Choroid plexus epithelial cell (primary cell): ENCODE measurements at places on chromosomes 4 and X.

GRCh38 chrX:84170931-84171330, 17.1 kb downstream of the RPS6KA6 start:
- DNase-seq: no peak

GRCh38 chr4:31807036-31807435, 1086.9 kb downstream of the PCDH7 start:
- peak; percentile 66 for DNase-seq

GRCh38 chrX:14029039-14029424, 660 bp downstream of the GEMIN8 start:
- no peak for DNase-seq

- DNase-seq: no peak
Observed at GRCh38 chr4:99468889-99469288, 33.7 kb upstream of the ADH7 start.

GRCh38 chr4:153748378-153748777, 11.4 kb downstream of the RNF175 start:
- peak; percentile 85 for DNase-seq

DNA sequence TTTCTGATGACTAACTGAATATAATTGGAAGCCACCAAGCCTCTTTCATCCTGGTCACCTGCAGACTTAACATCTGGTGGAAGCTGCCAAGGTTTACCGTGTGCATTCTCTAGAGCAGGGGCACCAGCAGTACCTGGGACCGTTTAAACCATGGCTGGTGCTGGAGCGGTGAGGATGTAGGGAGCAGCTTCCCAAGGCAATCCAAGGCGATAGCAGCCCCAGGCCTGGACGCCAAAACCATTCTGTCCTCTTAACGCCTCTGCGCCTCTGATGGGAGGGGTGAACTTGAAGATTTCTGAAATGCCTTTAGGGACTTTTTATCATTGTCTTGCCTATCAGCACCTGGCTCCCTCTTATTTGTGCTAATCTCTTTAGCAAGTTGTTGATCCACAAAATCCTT, 37.3 kb upstream of the SPANXN2 start:
- DNase-seq: no peak

DNA sequence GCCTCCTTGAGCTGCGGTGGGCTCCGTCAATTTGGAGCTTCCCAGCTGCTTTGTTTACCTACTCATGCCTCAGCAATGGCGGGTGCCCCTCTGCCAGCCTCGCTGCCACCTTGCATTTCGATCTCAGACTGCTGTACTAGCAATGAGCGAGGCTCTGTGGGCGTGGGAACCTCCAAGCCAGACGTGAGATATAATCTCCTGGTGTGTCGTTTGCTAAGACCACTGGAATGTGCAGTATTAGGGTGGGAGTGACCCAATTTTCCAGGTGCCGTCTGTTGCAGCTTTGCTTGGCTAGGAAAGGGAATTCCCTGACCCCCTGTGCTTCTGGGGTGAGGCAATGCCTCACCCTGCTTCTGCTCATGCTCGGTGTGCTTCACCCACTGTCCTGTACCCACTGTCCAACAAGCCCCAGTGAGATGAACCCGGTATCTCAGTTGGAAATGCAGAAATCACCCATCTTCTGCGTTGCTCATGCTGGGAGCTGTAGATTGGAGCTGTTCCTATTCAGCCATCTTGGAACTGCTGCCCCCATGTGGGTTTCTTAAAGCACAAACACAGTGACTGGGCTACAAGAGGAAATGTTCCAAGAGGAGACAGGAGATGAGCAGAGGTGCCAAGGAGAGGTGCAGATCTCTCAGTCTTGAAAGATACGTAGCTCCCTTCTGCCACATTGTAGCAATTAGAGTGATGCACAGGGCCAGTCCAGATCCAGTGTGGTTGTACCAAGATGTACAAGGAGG, 193.0 kb upstream of the IGFBP7 start:
- DNase-seq: peak; percentile 6

GRCh38 chr4:28117084-28117682, 1256.5 kb downstream of the STIM2 start:
- DNase-seq: no peak

- no peak for DNase-seq
Observed at GRCh38 chr4:126956184-126956897, 676.4 kb upstream of the INTU start.

DNA sequence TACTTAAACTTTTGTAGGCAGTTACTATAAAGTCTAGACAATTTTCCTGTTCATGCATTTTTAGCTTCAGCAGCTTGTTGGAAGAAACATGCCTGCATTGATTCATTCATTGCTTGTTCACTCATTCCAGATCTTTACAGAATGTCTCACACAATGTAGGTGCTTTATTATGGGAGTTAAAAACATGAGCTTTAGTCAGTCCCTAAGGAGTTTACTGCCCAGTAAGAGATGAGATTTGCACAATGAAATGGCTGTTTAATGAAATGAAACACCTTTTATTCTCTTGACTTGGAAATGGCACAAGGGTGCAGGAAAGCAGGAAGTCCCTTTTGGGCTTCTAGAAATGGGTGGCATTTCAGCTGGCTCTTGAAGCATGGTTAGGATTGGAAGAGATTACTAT, 2.9 kb downstream of the NOCT start:
- no peak for DNase-seq

GRCh38 chr4:143357161-143357845, 20.6 kb downstream of the GAB1 start:
- DNase-seq: no peak

GRCh38 chr4:105933083-105933482, 37.8 kb downstream of the NPNT start:
- DNase-seq: no peak

GRCh38 chrX:85052636-85053343, 49.1 kb downstream of the APOOL start:
- DNase-seq: peak; percentile 81

GRCh38 chrX:44042751-44043150, 69.6 kb upstream of the NDP start:
- DNase-seq: peak; percentile 85

GRCh38 chr4:14835288-14835687, 167.0 kb upstream of the CPEB2 start:
- no peak for DNase-seq

- DNase-seq: peak; percentile 57
Observed at GRCh38 chr4:43330288-43330687, 437.8 kb downstream of the GRXCR1 start.

DNA sequence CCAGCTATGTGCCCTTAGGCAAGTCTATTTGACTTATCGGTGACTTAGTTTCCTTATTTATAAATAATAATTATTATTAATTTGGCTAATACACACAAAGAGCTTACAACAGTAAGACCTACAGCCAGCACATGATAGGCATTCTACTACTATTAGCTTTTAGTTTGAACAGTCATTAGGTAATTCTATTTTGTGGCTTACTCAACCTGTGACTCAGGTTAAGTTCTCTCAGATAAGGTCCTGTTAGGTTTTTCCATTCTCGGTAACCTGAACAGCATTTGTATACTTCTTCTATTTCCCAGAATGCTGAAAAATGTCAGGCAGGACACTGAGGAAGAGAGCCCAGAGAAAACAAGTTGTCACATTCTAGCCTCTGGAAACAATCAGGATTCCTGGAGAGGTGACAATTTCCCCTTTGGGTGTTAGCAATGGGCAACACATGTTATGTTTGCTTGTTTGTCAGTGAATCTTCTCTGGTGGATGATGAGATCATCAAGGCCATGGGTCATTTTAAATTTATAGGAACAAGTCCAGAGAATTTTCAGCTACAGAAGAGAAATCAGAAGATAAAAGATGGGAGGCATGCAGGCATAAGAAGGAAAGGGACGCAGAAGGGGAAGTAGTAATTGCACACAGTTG, 2144.7 kb downstream of the PCDH7 start:
- DNase-seq: no peak

GRCh38 chrX:56728321-56728720, 722 bp upstream of the NBDY start:
- peak; percentile 34 for DNase-seq

DNA sequence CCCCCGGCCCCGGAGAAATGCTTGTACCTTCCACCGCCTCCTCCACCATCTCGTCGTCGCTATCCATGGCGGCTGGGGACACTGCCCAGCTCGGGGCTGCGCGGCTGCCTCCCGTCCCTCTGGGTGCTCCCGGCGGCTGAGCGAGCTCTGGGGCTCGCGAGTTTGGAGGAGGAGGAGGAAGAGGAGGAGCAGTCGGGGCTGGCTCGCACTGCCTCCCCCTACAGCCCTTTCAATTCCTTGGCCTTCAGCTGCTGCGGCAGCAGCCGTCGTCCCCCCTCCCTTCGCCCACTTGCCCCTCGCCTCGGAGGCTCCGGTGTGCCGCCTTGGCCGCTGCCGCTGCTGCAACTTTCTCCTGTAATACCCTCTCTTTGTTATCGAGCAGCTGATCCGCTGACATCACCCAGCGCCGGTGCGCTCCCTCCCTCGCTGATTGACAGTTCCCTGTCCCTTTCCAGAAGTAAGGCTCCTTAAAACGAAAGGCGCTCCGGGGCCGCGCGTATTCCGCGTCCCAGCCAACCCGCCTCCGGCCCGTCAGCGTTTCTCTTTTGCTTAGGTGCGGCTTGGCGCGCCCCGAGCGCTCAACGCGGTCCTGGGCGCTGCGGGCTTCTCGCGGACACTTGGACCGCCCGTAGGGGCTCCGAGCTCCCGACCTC, at the start of gene SETD7:
Gene SETD7, minus strand, starts transcription at position 149 of the 653 bp plus-strand sequence. Its CDS starts 82 bp downstream, at position 67.
- DNase-seq: peak; percentile 83
